ENCODE measurements at places on chromosomes 1 and 21. TPM values are rescaled to one million over a fixed set of nuclear protein-coding genes. Genes with fewer than 3 reads are reported as not detected.
A peak's percentile ranks its signal among the peaks of the same experiment; 100 is the strongest.

Gene INAVA
- total RNA-seq: 128 TPM

GRCh38 chr1:217048104-217048707 is 325.0 kb upstream of the ESRRG start:
- DNase-seq: peak; percentile 37

GRCh38 chr1:22142315-22143064 is 407 bp downstream of the WNT4 start:
- peak; percentile 30 for DNase-seq

- DNase-seq: no peak
Measured at GRCh38 chr1:248361121-248361715, at the start of gene OR2T4. OR2T4 (plus strand) TSS chr1:248361665; CDS start chr1:248361665, 0 bp downstream.

- peak; percentile 31 for DNase-seq
Measured at GRCh38 chr1:5611851-5612250, 380.4 kb downstream of the NPHP4 start.
